Foreskin keratinocyte (primary cell): ENCODE measurements at places on chromosomes 2 and 18.

- DNase-seq, result no peak
Observed at GRCh38 chr2:233707940-233708644, 4.6 kb upstream of the UGT1A5 start.

DNA sequence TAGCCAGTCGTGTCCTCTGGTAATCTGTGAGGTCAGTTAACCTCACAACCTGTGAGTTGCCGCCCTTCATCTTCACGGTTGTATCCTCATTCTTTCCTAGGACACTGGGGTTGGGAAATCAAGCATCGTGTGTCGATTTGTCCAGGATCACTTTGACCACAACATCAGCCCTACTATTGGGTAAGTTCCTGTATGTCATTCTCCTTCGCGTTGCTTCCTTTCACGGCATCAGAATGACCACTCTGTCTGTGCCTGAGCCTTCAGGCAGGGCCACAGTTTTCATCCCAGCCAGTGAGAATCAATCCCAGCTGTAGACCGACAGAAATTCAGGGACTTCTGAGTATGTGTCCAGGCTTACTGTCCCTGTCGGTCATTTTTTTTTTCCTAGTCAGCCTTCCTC is 67.1 kb downstream of the RAB31 start:
- DNase-seq, result no peak

GRCh38 chr2:242046206-242046826 is 176.8 kb downstream of the RTP5 start:
- DNase-seq, result no peak

DNA sequence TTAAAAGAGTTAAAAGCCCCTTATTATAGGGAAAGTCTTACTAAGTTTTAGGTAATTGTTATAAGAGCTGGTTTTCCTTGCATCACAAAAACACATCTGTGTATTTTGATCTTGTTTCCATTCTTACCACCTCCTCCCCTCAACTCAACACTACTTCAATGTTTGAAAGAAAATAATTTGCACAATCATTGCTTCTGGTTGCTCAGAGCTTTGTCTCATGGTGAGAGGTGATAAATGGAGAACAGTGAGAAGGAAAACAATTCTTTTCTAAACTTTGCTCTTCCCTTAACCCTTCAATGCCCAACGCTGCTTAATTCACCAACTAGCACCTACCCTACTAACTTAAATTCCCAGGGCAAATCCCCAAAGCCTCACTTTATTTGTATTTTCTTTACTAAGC is 268.1 kb upstream of the LINC00305 start:
- no peak for DNase-seq

DNA sequence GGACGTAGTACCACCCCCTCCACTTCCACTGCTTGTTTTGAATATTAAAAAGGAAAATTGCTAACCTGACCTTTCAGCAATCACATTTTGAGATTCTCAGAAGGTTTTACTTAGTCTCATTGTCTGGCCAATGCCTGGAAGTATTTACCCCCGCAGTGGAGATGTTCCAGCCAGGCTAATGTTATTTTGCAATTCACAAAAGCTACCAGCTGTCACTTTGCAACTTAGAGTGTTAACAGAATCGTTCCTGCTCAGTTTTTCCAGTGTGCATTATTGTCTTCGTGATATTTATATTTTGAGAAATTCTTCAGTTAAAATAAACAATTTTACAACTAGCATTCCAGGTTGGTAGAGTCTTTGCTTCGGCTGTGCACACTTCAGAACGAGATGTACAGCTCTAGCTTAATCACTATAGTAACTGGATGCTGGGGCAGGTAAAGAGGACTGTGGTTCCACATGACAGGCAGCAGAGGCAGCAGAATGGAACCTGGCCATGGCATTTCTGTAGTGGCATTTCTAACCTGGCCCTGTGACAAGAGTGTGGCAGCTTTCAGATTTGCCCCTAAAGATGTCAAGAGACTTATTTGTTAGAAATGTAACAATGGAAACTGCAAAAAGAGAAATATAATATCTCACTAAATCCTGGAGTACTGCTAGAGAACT is 85.1 kb downstream of the DTNA start:
- no peak for DNase-seq

- no peak for DNase-seq
Observed at GRCh38 chr2:238855891-238856580, 8.2 kb downstream of the TWIST2 start.

DNA sequence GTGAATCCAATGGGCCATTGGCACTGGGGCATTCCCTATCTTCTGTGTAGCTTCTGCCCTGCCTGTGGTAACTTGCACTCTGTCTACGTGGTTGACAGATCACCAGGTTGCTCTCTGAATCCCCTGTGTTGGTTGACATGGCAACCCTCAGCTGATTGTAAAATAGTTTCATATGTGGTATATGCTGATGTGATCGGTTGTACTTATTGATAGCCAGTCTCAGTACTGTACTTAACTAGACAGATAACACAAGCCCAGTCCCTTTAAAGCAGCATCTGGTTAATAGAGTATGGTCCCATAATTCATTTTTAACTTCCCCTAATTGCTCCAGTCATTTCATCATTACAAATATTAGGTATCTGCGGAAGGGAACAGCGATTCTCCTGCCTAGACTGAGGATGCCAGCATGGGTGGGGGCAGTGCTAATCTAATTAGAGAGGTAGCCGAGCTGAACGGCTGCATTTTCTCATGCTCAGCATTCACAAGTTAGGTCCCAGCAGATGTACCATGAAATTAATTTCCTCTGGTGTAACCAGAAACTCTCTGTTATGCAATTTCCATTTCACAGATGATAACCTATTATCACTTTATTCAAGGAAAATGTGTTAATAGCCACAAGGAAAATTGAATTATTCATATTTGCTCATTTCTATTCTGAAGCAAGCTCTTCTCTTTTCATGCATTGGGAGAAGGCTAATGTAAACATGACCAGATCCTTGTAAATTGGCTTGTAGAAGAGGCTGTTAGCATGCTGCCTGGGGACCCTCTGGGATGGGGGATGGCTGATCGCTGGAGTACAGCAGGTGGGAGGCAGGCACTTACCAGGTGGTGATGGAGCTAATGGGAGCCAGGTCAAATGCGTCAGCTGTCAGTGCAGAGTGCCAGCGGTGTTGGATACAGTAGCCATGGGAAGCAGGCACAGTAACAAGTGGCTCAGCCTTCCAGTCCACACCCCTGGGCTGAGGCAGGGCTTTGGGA is 608.3 kb downstream of the GALR1 start:
- DNase-seq, result no peak
